Activated naive CD8-positive, alpha-beta T cell treated with anti-CD3 and anti-CD28 coated beads, Interleukin-2, amount 10 ng/mL, durations not matched to agents 7 days and 5 days (primary cell): ENCODE measurements at places on chromosomes 4 and X.
A peak's percentile ranks its signal among the peaks of the same experiment; 100 is the strongest.

GRCh38 chr4:123443401-123444289 is 47.0 kb downstream of the SPRY1 start:
- DNase-seq = no peak

DNA sequence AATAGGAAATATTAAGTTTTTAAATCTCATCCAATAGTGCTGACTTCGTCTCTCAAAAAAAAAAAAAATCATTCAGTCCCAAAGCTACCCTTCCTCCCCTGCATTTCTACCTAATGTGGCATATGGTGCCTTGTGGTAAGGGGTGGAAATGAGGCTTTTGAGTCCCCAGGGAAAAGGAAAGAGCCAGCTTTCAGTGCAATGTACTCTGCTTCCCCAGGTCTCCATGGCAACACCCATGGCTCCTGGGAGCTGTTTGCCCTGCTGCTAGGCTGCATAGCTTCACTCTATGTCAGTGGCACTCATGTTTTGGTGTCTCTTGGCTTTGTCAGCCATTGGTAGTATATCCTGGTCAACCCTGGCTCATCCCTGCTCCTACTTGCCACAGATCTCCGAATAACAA is 175.9 kb downstream of the SLC39A8 start:
- DNase-seq = no peak

GRCh38 chr4:112714922-112715901 is 78.3 kb downstream of the LARP7 start:
- DNase-seq = no peak

GRCh38 chrX:131217989-131218388 is 71.1 kb downstream of the IGSF1 start:
- DNase-seq = no peak

GRCh38 chr4:133624744-133625143 is 475.6 kb downstream of the PCDH10 start:
- no peak for DNase-seq

GRCh38 chrX:150692296-150692695 is 900 bp upstream of the MTMR1 start:
- no peak for DNase-seq

DNA sequence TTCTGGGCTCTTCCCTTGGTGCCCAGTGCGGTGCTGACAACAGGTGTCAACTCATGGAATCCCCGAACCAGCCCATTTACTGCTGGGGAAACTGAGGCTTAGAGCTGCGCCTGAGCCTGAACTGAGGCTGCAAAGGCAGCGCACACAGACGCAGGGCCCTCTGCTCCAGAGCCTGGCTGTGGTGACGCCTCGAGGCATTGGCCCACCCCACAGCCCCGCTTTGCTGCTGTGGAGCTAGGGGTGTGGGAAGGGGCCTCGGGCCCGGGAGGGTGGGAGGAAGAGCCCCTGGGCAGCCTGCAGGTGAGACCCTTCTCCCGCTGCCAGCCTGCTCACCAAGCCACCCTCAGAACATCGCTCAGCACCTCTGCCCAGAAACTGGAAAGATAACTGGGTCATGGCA is 97.4 kb upstream of the LRPAP1 start:
- peak; percentile 4 for DNase-seq
